ENCODE measurements at places on chromosomes 4 and X. TPM values are rescaled to one million over a fixed set of nuclear protein-coding genes. Genes with fewer than 3 reads are reported as not detected.

- DNase-seq: no peak
- H3K27ac ChIP-seq: peak overlapping the region; percentile 93
- H3K4me1 ChIP-seq: peaks cover 11% of the 10 kb centered on the region
- H3K36me3 ChIP-seq: peaks cover 19% of the 10 kb centered on the region
- no peaks in the 10 kb centered on the region for H3K27me3 ChIP-seq
Observed at GRCh38 chrX:119573840-119574393, 446 bp upstream of the UBE2A start.

DNA sequence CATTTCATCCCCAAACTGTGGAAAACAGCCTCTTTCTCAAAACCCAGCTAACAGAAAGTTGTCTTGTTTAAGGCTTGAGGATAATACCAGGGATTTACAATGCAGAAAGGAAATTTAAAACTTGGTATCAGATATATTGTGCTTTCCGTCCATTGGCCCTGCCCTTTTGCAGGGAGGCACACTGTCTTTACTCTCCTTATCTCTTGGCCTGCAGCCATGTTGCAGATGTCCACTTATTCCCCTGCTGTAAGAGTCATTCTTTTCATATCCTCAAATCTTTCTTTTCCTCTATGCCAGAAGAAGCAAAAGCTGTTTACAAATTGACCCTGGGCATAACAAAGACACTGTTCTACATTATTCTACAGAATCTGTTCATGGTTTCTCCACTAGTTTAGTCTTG is 75.6 kb upstream of the DYNLT3 start:
- H3K4me3 ChIP-seq: no peak overlapping the region
- DNase-seq: no peak
- H3K27ac ChIP-seq: no peak overlapping the region
- H3K36me3 ChIP-seq: no peaks in the 10 kb centered on the region
- H3K4me1 ChIP-seq: peaks cover 8% of the 10 kb centered on the region

- no peak for DNase-seq
- peaks cover 27% of the 10 kb centered on the region for H3K27me3 ChIP-seq
- no peak overlapping the region for H3K27ac ChIP-seq
- no peak overlapping the region for H3K4me3 ChIP-seq
- no peaks in the 10 kb centered on the region for H3K36me3 ChIP-seq
Observed at GRCh38 chr4:3066836-3067400, 7.4 kb downstream of the HTT-AS start.

DNA sequence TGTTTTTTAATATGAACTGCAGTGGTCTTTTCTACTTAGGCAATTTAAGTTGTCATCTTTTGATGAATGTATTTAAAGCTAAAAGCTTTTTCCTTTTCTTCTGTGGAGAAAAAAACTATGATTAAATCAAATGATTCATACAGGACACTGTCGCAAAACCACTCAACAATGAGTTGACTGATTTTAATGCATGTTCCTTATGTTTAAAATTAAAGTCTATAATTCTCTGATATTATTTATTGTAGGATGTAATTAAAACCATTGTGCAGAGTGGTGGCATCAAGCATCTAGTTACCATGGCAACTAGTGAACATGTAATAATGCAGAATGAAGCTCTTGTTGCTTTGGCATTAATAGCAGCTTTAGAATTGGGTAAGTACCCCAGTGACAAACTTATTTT is 172.5 kb downstream of the RAP1GDS1 start:
- H3K36me3 ChIP-seq: no peaks in the 10 kb centered on the region
- no peaks in the 10 kb centered on the region for H3K4me1 ChIP-seq
- no peaks in the 10 kb centered on the region for H3K27me3 ChIP-seq
- H3K4me3 ChIP-seq: no peak overlapping the region
- DNase-seq: no peak

- no peaks in the 10 kb centered on the region for H3K27me3 ChIP-seq
- H3K4me1 ChIP-seq: peaks cover 15% of the 10 kb centered on the region
- H3K4me3 ChIP-seq: no peak overlapping the region
- no peak overlapping the region for H3K27ac ChIP-seq
- H3K36me3 ChIP-seq: peaks cover 27% of the 10 kb centered on the region
Observed at GRCh38 chr4:7843831-7844593, 95.6 kb downstream of the AFAP1 start.

- H3K27me3 ChIP-seq: no peaks in the 10 kb centered on the region
- H3K36me3 ChIP-seq: no peaks in the 10 kb centered on the region
- H3K4me1 ChIP-seq: peaks cover 9% of the 10 kb centered on the region
- no peak overlapping the region for H3K4me3 ChIP-seq
- DNase-seq: no peak
Observed at GRCh38 chr4:141705747-141706377, 69.5 kb downstream of the IL15 start.

GRCh38 chr4:106019771-106020170 is 124.5 kb downstream of the NPNT start:
- no peaks in the 10 kb centered on the region for H3K36me3 ChIP-seq
- H3K27me3 ChIP-seq: no peaks in the 10 kb centered on the region
- no peak overlapping the region for H3K4me3 ChIP-seq

DNA sequence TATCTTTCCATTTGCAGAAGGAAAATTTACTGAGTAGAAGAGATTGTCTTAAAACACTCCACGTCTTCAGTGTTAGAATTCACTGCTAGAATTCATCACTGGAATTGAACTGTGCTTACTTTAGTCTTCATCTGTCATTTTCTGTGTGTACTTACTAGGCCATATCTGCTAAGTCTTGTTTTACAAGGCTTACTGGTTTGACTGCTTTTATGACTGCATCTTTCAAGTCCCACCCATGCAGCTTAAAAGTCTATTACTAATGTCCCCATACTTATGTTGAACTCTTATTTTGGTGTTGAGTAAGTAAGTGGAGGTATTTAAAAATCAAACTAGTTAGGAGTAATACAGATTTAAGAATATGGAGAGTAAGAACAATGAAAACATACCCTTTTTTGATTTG is 14.6 kb downstream of the CLCN3 start:
- peaks cover 26% of the 10 kb centered on the region for H3K4me1 ChIP-seq
- H3K27me3 ChIP-seq: no peaks in the 10 kb centered on the region
- H3K27ac ChIP-seq: peak overlapping the region; percentile 46
- no peak for DNase-seq
- no peak overlapping the region for H3K4me3 ChIP-seq

DNA sequence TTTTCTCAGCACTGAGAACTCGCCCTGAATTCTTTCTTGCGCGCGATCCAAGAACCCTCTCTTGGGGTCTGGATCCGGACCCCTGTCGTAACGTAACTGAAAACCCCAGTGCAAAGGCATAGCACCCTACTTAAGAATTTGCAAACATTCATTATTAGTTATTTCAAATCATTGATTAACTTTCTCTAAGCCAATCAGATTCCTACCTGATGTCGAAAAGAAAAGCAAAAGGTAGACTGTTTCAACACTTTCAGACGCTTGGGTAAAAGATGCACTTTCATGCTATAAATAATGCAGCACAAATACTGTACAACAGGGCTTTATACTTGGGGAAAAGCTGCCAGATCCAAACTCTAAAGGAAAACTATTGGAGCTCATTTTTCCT is 817 bp upstream of the WDR19 start:
- no peak overlapping the region for H3K27ac ChIP-seq
- H3K36me3 ChIP-seq: no peaks in the 10 kb centered on the region
- no peaks in the 10 kb centered on the region for H3K27me3 ChIP-seq
- H3K4me3 ChIP-seq: no peak overlapping the region
- DNase-seq: no peak
- H3K4me1 ChIP-seq: no peaks in the 10 kb centered on the region

- H3K4me1 ChIP-seq: peaks cover 12% of the 10 kb centered on the region
- H3K4me3 ChIP-seq: no peak overlapping the region
- H3K27ac ChIP-seq: no peak overlapping the region
- H3K36me3 ChIP-seq: no peaks in the 10 kb centered on the region
- DNase-seq: no peak
Observed at GRCh38 chr4:94927696-94928095, 169.9 kb downstream of the BMPR1B start.

DNA sequence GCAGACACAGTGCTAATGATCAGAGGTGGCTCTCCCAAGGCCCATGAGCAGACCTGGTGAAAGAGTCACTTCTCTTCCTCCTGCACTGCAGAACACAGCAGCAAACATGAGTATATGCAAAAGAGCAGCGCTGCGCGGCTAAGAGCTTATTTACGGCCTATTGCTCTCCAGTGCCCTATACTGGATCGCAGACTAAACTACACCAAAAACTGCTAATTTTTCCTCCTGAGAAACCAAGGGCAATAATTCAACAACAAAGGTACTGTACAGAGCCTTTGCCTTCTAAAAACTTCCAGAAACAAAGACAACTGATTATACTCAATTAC is 702.5 kb downstream of the ARAP2 start:
- H3K27me3 ChIP-seq: no peaks in the 10 kb centered on the region
- no peak for DNase-seq
- H3K4me3 ChIP-seq: no peak overlapping the region
- H3K27ac ChIP-seq: no peak overlapping the region
- no peaks in the 10 kb centered on the region for H3K36me3 ChIP-seq

DNA sequence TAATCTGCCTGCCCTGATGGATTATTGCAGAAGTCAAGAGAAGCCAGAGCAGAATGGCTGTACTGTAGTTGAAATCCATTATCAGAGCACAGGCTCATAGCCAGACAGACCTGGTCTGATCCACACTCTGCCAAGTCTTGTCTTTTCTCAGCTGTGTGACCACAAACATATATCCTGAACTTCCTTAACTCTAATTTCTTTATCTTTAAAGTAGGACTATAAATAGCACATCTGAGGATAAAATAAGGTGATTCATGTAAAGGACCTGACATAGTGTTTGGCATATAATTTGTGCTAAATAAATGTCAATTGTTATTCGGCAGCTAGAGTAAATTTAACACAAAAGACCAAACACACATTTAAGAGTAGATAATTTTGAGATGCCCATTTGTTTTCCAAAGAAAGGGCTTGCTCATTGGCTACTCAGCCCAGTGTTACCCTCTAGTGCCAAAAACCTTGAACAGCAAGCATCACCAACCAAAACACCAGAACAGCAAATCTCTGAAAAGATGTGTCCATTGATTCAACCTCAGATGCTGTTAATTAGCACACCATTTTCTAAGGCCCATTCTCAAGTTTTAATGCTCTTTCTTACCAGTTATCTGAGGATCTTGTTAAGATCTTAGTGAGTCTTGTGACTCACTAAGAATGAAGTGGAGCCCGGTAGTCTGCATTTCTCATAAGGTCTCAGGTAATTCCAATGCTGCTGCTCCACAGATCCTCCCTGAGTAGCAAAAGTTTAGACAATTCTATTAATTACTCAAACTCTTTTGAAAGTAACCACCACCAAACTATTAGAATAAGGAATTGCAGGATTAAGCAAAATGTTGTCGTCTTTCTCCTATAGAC is 108.8 kb downstream of the HHIP start:
- no peak overlapping the region for H3K27ac ChIP-seq
- H3K36me3 ChIP-seq: no peaks in the 10 kb centered on the region
- H3K4me3 ChIP-seq: no peak overlapping the region

GRCh38 chr4:154954117-154954516 is 173.0 kb downstream of the RBM46 start:
- no peak overlapping the region for H3K27ac ChIP-seq
- no peaks in the 10 kb centered on the region for H3K36me3 ChIP-seq
- H3K4me1 ChIP-seq: no peaks in the 10 kb centered on the region
- H3K27me3 ChIP-seq: no peaks in the 10 kb centered on the region

DNA sequence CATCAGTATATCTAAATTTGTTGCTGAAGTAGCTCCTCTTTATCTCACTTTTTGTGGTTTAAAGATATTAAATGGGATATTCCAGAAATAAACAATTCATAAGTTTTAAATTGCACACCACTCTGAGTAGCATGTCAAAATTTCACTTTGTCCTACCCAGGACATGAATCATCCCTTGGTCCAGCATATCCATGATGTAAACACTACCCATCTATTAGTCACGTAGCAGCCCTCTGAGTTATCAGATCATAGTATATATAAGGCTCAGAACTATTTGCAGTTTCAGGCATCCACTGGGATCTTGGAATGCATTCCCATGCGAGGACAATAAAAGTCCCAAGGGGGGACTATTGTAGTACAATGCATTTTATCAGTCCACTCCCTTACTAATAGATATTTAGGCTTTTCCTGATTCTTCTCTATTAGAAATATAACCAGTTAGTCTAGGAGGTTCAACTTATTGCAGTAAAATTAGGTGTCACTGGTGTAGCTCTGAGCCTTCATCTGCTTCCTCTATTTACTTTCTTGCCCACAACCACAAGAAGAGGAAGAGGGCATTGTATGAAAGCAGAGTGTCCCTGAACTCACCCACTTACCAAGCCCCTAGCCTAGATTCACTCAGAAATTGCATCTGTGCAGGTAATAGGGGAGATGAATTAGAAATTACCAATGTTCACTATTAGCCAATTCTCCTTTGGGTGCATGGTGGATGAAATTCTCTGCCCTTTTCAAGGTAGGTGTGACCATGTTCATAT is 409.8 kb upstream of the GALNT7 start:
- H3K4me3 ChIP-seq: no peak overlapping the region
- DNase-seq: no peak
- H3K4me1 ChIP-seq: no peaks in the 10 kb centered on the region
- H3K36me3 ChIP-seq: no peaks in the 10 kb centered on the region
- no peaks in the 10 kb centered on the region for H3K27me3 ChIP-seq

DNA sequence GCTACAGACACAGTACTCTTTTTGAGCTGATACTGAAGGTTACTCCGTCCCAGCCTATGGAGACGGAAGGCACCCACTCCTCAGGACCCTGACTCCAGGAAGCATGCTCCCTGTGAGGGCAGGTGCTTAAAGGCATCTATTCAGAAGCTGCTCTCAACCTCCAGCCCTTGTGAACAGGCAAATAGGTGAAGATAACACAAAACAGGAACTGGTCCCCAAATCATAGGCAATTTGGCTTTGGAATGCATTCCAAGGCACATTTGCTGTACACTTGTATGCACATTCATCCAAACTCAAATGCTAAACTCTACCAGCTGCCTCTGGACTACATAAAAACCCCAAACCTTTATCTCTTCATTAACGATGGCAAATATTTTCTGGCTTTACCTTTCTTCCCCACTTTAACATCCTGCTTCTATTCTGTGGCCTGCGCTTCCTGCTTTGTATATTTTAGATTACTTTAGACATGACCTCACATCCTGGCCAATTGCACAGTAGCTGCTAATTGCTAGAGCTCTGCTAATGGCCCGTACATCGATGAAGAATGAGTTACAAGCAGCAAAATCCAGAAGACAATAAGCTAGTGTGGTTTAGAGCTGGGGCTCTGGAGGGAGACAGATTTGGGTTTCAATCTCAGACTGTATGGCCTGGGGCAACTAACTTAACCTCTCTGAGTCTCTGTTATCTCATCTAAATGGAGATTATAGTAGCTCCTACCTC is 3.2 kb downstream of the SEL1L3 start:
- H3K36me3 ChIP-seq: peaks cover 40% of the 10 kb centered on the region
- no peak for DNase-seq
- H3K27me3 ChIP-seq: no peaks in the 10 kb centered on the region

GRCh38 chrX:132401935-132402334 is 86.9 kb downstream of the MBNL3 start:
- DNase-seq: no peak
- no peak overlapping the region for H3K27ac ChIP-seq
- no peaks in the 10 kb centered on the region for H3K4me1 ChIP-seq
- no peaks in the 10 kb centered on the region for H3K27me3 ChIP-seq
- H3K4me3 ChIP-seq: no peak overlapping the region

Gene CNGA1
- total RNA-seq: 2.4 TPM

Gene PABPC1L2A
- total RNA-seq: not detected

Gene VAMP7
- 40.4 TPM for total RNA-seq

Gene TMEM185A
- 30.2 TPM for total RNA-seq

All from Calu3 (cell line).